SK-N-SH (cell line): ENCODE measurements at places on chromosomes 2 and 18.

- peak; percentile 74 for DNase-seq
Measured at GRCh38 chr18:9708434-9709303, 568 bp downstream of the RAB31 start.

GRCh38 chr2:9844036-9844483 lies 786 bp downstream of the TAF1B start:
- no peak for DNase-seq

DNA sequence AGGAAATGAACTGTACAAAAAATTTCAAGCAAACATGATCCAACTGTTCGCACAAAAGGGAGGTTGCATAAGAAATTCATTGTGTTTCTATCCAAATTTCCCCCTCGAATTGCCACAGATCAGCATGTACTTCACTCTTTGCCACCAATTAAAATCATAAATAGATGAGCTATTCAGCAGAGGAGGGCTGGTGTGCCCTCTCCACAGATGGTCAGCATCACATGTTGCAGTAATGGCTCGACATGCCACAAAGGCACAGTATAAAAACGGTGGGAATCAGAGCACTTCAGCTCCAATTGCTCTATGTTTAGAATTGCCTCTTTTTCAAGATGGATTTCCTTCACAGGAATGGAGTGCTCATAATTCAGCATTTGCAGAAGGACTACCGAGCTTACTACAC lies at the start of gene G6PC2:
TSS of gene G6PC2 (plus strand) at position 289 of the 400 bp plus-strand sequence. CDS start at position 330, 41 bp downstream.
- DNase-seq: no peak

- no peak for DNase-seq
Measured at GRCh38 chr2:99404039-99404796, 67.0 kb downstream of the EIF5B start.

GRCh38 chr2:136818839-136819238 lies 53.5 kb downstream of the THSD7B start:
- no peak for DNase-seq

- no peak for DNase-seq
Measured at GRCh38 chr2:44496130-44496529, 134.4 kb downstream of the CAMKMT start.

- DNase-seq: no peak
Measured at GRCh38 chr18:59961070-59961469, 61.3 kb downstream of the PMAIP1 start.

DNA sequence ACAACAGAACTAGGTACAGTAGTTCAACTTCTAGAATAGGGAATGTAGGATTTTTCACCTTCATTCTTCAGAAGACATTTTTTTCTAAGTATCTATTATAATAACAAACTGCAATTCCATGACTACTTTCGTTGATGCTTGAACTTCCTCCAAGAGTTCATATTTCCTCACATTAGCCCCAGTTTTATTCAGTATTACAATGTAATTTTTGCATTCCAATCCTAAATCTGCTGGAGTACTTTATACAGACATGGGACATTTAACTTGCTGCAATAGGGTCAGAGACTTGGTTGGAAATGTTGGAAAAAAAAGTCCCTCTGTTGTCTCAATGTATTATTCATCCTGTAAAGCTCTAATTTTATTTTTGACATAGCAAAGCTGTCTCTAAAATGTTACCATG lies 19.6 kb upstream of the FTCDNL1 start:
- DNase-seq: no peak

DNA sequence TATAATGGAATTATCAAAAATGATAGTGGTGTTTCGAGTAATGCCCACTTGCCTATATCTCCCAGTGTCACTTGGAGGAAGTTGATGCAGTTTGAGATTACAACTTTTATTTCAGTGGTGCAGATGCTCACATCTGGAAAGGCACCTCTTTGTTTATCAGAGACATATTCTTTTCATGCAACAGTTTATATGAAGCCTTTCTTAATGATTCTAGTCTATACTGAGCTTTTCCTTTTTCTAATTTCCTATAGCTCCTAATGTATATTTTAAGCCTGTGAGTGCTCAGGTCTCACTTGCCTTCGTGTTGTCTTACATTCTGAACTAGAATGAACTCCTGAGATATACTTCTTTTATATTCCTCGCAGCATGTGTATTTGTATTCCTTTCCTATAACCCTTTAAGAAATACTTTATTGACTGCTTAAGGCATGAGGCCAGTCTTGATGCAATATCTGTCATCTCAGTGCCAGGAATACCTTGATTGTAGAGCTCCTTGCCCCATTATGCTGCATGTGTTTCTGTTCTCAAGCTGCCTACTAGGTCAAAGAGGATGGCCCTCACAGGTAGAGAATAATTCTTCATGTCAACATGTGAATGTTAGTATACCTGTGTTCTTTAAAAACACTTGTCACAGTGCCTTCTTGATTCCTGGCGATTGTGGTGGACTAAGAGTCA lies 52.6 kb downstream of the VRK2 start:
- DNase-seq: no peak

DNA sequence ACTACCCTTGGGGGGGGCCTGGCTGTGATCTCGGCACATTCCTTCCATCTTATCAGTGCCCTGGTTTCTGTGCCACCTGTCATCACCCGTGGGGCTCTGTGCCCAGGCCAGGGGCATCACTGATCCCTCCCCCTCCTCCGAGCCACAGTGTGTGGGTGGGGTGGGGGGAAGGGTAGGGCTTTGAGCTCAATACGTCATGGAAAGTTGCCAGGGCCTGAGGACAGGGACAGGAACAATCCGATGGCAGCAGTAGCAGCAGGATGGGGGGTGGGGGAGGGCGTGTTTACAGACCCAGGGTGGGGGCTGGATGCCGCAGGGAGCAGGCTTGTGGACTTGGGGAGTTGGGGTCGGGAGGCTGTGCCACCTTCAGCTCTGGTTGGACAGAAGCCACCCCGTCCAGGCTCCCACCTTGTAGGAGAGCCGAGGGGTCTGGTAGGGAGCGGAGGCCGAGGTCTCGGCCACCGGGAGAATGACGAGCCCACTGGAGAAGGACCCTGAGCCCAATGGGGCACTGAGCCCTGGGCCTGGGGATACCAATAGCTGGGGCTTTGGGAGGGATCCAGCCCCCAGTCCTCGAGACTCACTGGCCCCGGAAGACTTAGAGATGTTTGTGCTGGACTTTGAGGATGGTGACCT lies 3.5 kb downstream of the SLC4A3 start:
- DNase-seq: peak; percentile 41

DNA sequence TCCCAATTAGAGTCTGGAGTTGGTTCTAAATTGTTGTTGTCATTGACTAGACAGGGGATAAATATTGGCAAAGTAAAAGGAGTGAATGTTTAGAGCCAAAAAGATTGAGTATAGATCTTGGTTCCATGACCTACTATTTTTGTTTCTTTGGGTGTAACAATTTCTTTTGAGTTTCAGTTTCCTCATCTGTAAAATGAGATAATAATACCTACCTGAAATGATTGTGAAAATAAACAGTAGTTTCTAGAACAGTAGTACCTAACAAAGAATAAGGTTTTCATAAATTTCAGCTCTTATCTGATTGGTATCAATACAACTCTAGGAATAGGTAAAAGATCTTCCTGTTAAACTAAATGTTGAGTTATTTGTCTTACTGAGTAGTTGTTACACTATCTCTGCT lies 56.8 kb downstream of the PMS1 start:
- DNase-seq: no peak

DNA sequence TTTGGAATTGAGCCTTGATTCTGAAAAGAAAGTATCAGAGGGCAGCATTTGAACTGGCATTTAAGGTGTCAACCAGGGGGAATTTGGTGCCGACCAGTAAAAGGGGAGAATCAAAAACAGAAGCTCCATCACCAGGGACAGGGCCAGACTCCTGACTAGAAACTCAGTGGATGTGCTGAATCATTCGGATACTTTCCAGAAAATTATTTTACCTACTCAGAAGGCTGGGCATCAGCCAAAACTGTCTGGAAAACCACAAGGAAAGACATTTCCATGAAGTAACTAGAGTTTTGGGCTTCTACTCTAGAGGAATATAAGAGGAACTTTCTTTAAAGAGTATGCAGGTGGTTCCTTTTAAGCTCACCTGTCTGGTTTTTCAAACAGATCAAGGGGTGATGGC lies 756.6 kb downstream of the RNF144A start:
- DNase-seq: no peak
